ENCODE measurements at places on chromosomes 6 and 20.

- DNase-seq: no peak
Observed at GRCh38 chr20:64225828-64226598, 29.5 kb upstream of the PCMTD2 start.

GRCh38 chr6:23073821-23074220 is 504.5 kb downstream of the HDGFL1 start:
- no peak for DNase-seq

GRCh38 chr6:13924146-13924948 is 405 bp upstream of the RNF182 start:
- DNase-seq: peak; percentile 22

- DNase-seq: no peak
Observed at GRCh38 chr20:8020314-8021079, 936 bp upstream of the TMX4 start.

DNA sequence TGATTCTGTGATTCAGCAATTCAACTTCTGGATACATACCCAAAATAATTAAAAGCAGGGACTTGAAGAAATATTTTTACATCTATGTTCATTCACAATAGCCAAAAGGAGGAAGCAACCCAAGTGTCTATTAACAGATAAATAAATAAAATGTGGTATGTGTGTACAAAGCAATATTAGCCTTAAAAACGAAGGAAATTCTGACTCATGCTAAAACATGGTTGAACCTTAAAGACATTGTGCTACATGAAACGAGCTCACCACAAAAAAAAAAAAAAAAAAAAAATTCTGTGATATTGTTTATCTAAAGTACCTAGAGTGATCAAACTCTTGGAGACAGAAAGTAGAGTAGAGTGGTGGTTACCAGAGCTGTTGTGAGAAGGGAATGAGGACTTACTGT is 54.8 kb upstream of the TFAP2D start:
- no peak for DNase-seq

DNA sequence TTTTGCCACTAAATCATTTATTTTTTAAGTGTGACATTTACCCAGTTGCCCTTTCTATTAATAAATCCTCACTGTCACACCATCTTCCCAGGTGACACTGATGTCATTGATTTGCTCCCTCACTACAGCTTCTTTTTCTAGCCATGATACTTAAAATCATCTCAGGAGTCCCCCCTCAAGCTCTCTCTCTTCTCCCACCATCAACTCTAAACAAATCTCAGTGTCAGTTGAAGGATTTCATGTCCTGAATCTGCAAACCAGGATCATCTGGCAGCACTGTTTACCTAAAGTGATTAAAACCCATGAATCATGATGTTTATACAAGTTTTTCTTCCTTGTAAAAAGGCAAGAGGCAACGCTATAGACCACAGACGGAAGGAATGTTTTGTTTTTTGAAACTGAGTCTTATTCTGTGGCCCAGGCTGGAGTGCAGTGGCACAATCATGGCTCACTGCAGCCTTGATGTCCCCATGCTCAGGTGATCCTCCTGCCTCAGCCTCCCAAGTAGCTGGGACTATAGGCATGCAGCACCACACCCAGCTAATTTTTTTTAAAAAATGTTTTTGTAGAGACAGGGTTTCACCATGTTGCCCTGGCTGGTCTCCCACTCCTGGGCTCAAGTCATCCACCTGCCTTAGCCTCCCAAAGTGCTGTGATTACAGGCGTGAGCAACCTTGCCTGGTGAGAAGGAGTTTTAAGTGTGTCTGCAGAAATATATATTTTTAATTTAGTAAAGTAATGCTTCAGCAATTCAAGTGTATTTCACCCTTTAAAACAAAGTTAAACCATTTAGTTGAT is 30.1 kb upstream of the SH3BGRL2 start:
- DNase-seq: no peak

DNA sequence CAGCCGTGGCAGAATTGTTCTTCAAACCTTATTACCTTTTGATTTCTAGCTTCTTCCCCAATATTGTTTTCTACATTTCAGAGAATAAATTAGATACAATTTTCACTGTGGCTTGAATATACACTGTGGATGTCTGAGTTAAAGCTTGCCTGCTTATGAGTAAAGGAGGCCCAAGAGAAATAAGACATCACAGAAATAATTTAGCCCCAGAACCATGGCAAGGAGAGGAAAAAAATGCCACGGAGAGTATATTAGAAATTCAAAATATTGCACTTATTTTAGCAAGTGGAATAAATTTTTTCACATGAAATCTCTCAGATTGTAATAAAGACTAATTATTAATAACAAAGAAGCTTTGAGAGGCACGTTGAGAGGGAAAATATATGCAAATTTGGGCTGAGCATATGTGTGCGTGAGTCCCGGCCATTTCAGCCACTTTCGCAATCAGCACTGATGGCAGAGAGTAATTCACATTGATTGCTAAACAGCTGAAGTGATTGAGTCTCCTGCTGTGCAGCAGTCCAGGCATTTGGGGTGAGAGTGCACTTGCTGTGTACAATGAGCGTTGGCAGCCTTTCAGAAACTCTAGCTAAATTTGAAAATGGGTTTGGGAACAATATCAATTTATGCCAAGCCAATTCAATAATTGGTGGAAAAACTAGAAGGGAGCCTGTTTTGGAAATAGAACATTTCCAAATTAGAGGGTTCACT is 596.0 kb downstream of the EPM2A start:
- DNase-seq: no peak

- no peak for DNase-seq
Observed at GRCh38 chr20:51876313-51876940, 74.1 kb upstream of the SALL4 start.

DNA sequence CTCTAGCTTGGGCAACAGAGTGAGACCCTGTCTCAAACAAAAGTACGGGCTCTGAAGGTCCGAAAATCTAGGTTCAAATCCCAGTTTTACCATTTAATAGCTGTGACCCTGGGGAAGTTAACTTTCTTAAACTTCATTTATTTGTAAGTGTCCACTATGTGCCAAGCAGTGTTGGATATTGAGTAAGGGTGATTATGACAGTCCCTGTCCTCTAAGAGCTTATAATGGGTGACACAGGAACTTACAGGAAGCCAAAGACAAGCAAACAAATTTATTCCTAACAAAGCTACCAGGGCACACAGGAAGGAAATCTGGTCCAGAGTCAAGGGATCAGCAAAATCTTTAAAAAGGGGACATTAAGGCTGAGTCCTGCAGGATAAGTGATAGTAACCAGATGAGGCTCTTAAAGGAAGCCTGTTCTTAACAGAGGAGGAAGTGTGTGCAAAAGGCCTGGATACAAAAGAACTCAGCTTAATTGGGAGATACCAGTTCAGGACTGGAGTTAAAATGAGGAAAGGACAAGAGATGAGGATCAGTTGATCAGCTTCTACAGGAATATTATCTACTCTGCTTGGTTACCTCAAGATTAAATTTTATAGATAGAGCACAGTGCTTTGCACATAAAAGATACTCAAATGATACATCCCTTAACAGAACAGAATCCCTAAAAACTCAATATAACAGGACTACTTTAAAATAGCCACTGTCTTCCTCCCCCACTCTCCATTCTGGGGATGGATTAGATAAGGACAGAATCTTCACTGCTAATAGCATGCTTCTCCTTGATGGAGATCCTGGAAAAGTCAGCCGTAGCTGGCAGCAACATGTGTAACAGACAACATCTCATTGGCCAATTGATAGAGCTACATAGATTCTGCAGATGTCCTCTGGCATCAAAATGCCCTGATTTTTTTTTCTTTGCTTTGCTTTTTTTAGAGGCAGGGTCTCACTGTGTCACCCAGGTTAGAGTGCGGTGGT is 6.1 kb downstream of the SNX3 start:
- no peak for DNase-seq

DNA sequence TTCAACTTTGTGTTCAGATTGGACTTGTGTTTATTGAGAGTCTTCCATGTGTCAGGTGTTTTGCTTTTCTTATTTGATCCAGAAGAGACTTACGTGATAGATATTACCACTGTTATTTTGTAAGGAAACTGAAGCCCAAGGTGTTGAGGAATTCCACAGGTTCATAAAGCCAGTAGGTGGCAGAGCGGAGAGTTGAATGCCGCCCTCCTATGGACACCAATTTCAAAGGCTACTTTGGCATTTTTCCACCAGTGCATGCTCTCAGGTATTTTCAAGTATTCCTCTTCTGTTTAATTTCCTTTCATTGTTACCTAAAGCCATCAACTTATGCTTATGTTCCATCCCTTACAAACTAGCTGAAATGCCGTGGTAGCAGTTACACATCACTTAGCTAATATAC is 14.0 kb upstream of the COL10A1 start:
- DNase-seq: no peak

GRCh38 chr6:150201285-150201684 is 58.4 kb downstream of the PPP1R14C start:
- no peak for DNase-seq

GRCh38 chr6:156949376-156949775 is 172.2 kb downstream of the ARID1B start:
- DNase-seq: no peak

DNA sequence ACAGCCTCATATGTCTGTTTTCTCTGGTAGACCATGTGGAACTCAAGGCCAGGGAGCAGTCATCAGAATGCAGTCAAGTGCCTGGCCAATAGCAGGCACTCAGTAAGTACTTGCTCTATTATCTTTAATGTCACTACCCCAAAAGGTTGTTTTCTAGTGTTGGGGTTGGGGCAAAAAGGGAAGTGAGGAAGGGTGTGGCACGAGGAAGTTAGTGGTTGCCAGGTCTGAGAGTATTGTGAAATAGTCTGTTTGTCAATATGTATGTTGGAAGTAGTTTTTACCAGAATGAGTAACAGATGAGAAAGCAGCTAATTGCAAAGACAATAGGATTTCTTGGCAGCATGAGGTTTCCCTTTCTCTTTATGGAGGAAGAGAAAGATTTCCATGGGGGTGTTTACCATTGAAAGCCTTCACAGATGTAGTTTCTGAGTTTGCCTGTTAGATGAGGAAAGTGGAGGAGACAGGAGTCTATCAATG is 59.5 kb upstream of the ARMH2 start:
- DNase-seq: peak; percentile 63

DNA sequence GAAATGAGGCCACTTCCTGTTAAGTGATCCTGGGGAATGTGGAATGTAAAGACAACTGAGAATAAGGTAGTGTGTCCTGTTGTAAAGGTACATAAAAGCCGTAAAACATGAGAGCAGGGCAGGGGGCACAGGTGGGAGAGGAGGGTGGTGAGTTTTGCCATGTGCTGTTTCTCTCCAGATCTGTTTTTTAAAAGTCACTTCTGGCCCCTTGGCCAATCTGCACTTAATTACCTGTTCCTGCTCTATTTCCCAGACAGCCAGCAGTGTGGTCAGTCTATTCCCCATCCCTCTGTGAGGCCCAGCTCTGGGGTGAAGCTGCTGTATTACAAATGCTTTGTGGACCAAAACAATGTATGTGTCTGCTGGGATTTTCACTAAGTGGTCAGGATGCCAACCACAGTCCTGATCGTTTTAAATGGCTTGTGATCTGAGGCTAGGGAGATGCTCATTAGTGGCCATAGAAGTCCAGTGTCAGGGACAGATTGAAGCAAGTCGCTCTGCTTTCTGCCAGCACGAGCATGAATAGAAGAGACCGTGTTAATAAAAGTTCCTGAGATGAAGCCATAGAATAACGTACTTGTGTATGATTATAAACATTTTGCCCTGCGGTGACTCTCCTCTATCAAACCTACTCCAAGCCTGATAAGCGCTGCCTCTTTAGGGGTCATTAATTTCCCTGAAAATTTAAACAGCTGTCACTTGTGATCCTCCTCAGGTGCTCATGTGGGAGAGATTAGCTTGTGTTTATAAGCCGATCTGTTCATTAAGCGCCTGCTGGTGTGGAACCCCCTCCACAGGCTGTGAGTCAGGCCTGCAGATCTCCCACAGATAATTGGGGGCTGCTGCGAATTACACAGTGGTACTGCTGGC is 111.8 kb upstream of the CENPW start:
- DNase-seq: no peak

- DNase-seq: no peak
Observed at GRCh38 chr20:3826420-3826819, 6.1 kb downstream of the AP5S1 start.

DNA sequence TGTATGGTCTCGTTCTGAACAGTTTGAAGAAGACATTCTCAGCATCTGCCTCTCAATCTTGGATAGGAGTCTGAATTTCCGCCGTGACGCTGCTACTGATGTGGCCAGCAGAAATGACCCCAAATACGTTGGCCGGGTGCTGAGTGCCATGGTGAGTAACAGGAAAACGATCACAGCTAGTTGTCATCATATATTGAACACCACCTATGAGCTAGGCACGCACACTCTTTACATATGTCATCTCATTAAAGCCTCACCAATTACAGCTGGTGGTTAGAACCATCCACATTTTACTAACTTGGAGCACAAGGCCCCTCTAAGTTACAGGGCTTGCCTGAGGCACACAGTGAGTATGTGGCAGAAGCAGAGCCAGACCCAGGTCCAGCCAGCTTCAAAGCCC is 17.1 kb downstream of the TGM3 start:
- DNase-seq: no peak

GRCh38 chr6:120875900-120876299 is 458.4 kb downstream of the TBC1D32 start:
- DNase-seq: no peak

DNA sequence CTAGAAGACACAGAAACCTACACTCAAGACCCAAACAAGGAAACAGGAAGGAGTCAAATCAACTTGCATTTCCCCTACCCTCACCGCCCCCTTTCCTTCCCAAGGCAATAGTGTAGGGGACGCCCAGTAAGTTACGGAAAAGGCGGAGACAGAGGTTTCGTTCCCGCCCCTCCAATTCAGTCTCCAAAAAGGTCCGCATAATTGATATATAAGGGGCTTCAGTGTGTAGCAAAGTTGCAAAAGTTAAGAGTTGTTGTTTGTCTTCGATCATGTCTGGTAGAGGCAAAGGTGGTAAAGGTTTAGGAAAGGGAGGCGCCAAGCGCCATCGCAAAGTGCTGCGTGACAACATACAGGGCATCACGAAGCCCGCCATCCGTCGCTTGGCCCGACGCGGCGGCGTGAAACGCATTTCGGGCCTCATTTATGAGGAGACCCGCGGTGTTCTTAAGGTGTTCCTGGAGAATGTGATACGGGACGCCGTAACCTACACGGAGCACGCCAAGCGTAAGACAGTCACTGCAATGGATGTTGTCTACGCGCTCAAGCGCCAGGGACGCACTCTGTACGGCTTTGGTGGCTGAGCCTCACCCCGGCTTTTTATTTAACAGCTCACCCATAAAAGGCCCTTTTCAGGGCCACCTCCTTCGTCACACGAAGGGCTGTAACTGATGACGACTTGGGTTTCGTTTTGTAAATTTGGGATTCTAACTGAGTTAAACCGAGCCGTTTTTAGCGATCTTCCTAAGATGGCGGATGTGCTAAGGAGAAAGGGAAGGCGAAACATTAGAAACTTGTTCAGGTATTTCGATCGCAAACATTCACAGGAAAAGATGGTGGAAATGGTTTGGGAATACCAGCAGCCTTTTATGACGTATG is 124.6 kb upstream of the BTN3A2 start:
- DNase-seq: peak; percentile 78

GRCh38 chr20:57656252-57656820 is 36.1 kb upstream of the ZBP1 start:
- DNase-seq: no peak

DNA sequence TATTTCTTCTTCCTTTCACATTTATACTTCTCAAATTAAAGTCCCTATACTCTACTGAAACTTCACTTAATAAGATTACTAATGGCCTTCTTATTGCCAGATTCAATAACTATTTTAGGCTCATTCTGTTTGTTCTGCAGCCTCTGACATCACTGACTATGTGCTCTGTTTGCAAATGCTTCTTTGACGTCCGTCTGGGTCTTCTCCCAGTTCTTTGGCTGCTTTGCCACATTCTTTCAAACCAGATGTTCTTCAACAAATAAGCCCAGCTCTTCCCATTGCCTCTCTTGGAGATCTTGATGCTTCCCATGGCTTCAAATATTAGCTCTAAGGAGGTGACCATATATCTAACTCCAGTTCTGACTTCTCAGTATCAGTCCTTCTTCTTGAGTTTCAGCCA is 117.4 kb downstream of the BTBD9 start:
- DNase-seq: no peak
